GDM1 (cell line): ENCODE measurements at places on chromosomes 1 and 21.

DNA sequence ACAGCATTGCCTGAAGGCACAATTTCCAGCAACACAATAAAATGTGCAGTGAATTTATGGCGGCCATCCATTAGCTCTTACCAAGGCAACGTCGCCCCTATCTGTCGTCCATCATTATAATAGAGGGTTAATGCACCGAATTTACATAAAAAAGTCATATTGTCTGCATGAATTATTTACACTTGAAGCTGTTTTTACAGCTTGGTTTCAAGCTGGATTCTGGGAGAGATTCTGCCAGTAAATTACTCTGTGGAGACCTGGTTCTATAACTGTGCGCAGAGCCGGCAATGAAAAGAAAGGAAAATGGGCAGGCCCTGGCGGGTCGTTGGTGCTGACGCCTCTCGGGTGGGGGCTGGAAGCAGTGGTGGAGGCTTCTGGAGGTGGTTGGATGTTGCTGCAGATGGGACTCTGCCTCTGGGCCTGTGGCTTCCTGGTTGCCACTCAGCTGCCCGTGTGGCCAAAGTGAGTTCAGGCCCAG is 48.9 kb upstream of the POU3F1 start:
- DNase-seq = no peak

GRCh38 chr1:228228601-228229074 is 20.8 kb downstream of the OBSCN start:
- no peak for DNase-seq

DNA sequence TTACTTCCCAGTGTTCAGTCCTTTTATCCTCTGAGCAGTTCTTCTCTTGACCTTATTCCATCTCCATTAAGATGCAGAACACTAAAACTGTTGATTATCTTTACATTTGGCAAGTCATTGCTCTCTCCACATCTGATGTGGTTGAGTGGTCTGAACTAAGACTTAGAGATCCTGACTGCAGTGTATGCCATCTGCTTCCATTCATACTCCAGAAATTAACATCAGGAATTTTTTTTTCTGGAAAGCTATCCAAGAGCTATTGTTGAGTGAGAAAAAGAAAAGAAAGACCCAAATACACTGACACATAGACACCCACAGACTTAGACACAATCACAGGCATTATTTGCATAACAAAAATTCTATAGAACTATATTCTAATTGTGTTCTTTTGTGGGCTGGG is 3.7 kb upstream of the TRIM62 start:
- DNase-seq = no peak

DNA sequence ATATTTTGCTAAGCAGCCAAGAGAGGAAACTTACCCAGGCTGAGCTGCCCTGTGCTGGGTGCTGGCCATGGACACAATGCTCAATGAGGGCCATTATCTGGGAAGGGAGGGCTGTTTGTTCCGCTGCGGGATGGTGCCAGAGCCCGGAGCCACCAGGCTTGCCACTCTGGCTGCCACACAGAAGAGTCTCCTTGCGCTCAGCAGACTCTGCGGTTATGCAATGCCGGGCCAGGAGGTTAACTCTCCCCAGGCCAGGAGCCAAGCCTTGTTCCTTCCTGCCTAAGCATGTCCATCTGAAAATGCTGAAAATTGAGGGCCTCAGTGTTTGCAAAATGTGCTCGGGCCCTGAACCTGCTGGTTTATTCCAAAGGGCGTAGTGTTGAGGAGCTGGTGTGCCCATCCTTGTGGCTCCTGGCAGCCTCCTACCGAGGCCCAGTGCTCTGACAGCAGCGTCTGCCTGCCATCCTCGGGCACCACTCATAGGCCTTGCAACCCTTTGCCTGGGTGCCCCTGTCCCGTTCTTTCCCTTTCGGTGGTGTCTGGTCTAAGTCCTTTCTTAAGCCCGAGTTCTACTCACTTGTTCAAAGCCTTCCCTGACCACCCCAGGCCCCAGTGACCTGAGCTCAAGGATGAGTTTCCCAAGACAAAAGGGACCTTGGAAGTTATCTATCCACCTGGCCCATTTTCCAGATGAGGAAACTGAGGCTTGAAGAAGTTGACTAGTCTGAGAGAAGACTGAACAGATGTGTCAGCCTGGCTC is 133.8 kb upstream of the EDN2 start:
- DNase-seq = no peak

- no peak for DNase-seq
Measured at GRCh38 chr1:161402446-161402845, 34.8 kb upstream of the CFAP126 start.

- DNase-seq = no peak
Measured at GRCh38 chr1:210586771-210587170, 258.1 kb downstream of the HHAT start.

DNA sequence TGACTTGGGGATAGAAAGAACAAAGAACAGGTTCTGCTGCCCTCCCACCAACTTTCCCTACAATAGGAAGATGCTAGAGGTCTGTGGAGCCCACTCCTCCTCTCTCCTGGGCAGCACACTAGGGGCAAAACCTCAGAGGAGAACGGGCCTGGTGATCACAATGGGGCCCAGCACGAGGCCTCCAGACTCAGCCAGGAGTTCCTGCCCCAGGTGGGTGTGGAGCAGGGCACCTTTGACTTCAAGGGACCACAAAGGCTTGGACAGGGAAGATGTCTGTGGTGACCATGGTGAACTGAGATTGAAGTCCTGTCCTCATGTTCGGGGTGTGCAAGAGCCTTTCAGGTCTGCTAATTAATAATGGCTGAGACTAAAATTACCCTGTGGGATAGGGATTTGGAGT is 88.8 kb downstream of the LAMC2 start:
- DNase-seq = no peak

GRCh38 chr1:28208818-28209441 is 23.9 kb downstream of the DNAJC8 start:
- DNase-seq = peak; percentile 54

DNA sequence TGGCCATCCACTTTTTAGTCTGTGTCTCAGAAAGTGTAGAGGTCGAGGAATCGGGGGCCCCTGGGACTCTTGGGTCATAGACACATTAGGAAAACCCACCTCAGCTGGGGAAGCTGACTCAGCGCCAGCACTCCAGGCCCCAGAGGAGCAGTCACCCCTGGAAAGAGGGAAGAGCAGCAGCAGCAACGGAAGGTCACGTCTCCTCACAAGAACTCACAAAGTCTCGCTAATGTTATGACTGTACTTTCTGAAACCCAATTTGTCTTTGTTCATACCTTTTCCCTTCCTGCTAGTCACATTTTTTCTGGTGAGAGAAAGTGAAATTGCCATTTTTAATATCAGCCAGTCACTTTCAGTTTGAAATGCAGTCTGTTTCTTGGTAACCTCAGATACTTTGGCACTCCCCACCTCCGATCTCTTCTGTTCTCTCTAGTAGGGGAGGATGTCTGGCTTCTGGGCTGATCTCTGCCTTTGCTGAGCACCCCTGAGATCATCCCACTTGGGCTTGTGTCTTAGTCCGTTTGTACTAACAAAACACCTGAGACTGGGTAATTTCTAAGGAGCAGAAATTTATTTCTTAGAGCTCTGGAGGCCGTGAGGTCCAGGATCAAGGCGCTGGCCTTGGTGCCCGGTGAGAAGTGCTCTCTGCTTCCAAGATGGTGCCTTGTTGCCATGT is 6.0 kb upstream of the NLRP3 start:
- no peak for DNase-seq
